ENCODE measurements at places on chromosomes 16 and 17. TPM values are rescaled to one million over a fixed set of nuclear protein-coding genes. Genes with fewer than 3 reads are reported as not detected.

DNA sequence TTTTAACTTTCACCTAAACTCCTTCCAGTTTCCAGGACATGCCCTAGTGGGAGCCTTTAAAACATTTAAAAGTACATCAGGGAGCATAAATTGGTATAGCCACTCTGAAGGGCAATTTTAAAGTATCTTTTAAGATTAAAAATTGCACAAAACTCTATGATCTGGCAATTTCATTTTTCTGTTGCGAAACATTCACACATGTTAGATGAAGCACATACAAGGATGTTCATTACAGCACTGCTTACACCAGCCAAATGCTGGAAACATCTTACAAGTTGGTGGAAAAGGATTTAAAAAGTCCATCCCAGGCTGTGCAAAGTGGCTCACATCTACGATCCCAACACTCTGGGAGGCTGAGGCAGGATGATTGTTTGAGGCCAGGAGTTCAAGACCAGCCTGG, 26.4 kb upstream of the LONP2 start:
- DNase-seq = no peak

GRCh38 chr17:7102421-7102820, 12.2 kb downstream of the ASGR2 start:
- DNase-seq = no peak

- no peak for DNase-seq
Measured at GRCh38 chr16:9102379-9102778, 10.9 kb downstream of the HAPSTR1 start.

GRCh38 chr17:57920916-57921703, 34.1 kb downstream of the CUEDC1 start:
- DNase-seq = no peak

The C17orf78 gene
- polyA plus RNA-seq = not detected

- DNase-seq = no peak
Measured at GRCh38 chr17:78105101-78105500, 23.5 kb downstream of the TMC6 start.

The SLC22A31 gene
- 0.40 TPM for polyA plus RNA-seq

The SNX20 gene
- polyA plus RNA-seq = 0.66 TPM

DNA sequence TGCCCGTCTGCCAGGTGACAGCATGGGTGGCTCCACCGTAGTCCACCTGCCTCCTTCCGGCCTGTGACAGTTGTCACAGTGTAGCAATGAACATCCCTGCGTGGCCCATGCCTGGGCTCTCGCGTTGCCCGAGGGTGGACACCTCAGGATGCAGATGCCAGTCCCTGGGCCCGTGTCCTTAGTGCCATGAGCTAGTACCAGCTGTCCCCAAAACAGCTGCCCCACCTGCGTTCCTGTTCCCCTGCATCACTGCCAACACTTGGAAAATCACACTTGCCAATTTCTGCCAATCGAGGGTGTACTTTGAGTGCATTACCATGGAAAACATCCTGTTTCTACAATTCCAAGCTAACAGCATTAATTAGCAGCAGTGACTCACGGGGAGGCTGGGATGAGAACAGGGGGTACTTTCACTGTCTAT, 9.0 kb upstream of the C16orf95 start:
- DNase-seq = no peak

GRCh38 chr16:86374603-86375130, 135.7 kb upstream of the FOXF1 start:
- DNase-seq = no peak

GRCh38 chr16:19505600-19506303, 16.1 kb downstream of the GDE1 start:
- DNase-seq = no peak

DNA sequence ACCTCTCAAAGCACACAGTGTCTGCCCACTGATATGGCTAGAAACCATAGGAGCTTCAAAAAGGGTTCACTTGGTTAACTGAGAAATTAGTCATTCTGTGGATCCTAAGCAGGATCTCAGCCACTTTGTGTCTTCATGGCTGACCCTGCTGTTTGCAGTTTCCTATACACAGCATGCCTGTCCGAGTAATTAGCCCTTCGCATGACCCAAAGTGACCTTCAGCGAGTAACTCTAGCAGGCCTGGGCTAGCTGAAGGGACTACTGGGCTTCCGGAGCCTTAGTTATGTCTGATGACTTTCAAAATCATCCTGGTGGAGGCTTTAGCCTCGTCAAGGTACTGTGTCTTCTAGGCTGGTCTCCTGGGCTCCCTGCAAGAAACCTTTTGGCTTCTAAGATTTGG, 28.9 kb upstream of the FBXW10B start:
- DNase-seq = no peak

DNA sequence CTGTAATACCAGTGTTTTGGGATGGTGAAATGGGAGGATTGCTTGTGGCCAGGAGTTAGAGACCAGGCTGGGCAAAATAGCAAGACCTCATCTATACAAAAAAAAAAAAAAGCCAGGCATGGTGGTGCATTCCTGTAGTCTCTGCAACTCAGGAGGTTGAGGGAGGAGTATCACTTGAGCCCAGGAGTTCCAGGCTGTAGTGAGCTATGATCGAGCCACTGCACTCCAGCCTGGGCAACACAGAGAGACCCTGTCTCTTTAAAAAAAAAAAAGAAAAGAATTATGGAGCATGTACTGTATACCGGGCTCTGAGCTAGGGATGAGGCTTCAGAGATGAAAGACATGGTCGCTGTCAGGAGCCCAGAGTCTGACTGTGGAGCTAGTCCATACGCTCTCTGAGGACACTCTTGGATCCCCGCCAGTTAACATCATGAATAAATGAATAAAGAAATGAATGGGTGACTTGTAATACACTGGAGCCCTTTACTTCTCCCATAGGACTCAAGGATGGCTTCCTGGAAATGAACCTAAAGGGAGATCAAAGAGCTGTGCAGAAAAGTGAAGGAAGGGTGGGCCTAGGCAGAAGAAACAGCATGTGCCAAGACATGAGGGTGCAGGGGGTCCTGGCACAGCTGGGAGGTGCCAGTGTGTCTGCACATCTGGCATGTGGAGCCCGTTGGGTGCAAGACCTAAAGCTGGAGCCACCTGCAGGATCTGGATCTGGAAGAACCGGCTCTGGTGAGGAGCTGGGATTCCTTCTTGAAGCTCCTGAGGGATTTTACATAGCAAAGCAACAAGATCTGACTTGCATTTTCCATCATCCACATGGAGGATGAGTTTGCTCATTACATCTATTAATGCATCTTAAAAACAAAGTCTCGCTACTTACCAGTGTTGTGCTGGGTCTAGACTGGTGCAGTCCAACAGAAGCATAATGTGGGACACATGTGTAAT, 120.4 kb downstream of the IRX3 start:
- no peak for DNase-seq

All from left renal pelvis (tissue), 4 donors.